Panc1 (cell line): ENCODE measurements at places on chromosomes 4 and X. TPM values are rescaled to one million over a fixed set of nuclear protein-coding genes. Genes with fewer than 3 reads are reported as not detected.

GRCh38 chrX:40145923-40146261, 48.1 kb upstream of the BCOR start:
- DNase-seq, result no peak

GRCh38 chr4:21507439-21507838, 441.1 kb downstream of the KCNIP4 start:
- DNase-seq, result no peak

DNA sequence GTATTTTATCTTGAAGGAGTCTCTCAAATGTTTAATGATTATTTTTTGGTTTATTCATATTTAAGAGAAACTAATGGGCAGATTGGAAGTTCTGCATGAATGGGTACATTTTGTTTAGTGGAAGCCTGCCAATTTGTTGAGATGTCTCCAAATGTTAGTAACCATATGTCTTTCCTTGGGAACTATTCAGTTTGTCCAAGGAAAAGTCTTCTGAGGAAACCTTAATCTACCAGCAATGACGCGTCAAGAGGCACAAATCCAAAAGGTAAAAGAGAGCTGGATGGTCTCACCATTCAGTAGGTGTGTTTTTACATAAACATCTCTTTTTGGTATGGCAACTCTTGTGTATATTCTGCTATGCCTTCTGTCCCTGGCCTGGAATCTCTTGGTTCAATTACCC, 37.4 kb upstream of the NDST3 start:
- DNase-seq, result no peak

The BMP15 gene
- total RNA-seq, result not detected

The MAGEB18 gene
- total RNA-seq, result not detected

The STK32B gene
- total RNA-seq, result 11.6 TPM

The SLC25A53 gene
- 9.8 TPM for total RNA-seq

The TMEM154 gene
- total RNA-seq, result 0.15 TPM
